ENCODE measurements at places on chromosomes 16 and 17.

DNA sequence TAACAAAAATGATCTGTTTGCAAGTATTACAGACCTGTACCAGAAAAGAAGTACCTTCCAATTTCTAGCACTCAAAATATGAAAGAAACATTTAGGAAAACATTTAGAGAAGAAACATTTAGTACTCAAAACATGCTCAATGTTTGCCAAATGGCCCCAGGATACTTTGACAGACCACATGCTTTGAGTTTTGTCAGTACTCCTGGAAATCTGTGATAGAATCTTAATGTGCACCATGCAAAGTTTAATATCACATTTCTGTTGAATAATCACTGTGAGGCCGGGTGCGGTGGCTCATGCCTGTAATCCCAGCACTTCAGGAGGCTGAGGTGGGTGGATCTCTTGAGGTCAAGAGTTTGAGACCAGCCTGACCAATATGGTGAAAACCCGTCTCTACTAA lies 8.5 kb upstream of the ZC3H7A start:
- DNase-seq: no peak

DNA sequence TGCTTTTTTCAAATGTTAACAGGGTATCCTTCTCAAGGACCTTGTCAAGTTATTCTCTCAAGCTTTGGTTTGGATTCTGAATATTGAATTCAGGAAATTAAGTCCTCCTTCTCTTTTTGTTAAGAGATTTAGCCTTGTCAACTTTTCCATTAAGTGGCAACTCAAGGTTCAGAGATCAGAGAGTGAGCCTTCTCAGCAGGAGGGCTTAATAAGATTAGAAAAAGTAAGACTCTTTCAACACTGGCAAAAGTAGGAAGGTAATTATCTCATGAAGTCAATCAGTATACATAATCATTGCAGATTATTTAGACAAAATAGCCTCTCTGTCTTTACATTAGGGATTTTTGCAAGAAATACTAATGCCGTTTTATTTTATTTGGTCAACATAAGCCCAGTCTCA lies 330.7 kb downstream of the KIF2B start:
- DNase-seq: no peak

DNA sequence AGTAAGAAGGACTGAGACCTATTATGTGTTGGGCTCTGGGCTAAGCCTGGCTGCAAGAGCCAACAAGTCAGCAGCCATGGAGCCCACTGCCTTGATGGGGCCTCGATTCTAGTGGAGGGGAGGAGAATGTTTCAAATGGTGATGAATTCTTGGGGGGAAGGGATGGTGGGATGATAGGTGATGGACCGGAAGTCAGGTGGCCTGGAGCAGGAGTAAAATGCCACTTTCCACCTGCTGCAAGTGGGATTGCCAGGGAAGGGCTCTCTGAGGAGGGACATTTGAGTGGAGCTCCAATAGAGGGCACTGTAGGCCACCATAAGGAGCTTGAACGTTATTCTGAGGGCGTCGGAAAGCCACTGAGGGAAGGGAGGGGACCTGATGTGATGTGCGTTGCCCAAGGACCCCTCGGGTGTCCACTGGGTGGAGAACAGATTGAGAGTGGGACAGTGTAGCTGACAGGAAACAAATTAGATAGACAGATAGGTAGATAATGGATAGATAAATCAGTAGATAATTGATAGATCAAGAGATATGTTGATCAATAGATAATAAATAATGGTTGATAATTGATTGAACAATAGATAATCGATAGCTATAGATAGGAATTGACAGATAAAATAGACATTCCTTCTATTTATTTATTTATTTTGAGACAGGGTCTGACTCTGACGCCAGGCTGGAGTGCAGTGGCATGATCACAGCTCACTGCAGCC lies 18.2 kb upstream of the NXPH3 start:
- DNase-seq: peak; percentile 49

DNA sequence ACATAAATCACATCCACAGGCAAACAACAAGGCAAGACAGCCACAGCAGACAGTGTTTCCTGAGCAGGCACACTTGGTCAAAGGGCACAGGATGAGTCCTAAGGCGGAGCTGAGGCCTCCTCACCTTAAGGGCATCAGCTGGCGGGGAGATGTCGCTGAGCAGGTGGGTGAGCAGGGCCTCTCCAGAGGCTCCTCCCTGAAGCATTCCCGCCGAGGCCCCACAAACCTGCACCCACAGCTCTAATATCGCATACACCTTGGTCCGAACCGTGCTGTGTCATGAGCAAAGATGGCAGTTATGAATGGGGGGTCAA lies 29.3 kb downstream of the PELP1 start:
- no peak for DNase-seq

DNA sequence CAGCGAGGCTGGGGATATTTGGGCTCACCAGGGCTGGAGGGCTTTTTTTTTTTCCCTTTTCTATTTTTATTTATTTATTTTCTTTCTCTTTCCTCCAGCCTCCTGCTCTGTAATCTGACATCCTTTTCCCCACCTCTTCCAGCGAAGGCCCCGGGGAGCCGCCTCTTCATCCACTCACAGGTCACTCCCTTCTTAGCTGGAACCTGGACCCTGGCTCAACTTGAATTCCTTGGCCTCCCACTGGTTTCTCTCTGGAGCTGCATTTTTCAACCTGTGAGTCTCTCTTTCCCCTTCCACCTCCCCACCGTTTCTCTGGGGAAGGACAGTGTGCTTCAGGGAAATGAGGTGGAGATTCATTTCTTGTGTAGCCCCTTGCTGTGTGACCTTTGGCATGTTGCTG lies 82.0 kb downstream of the MRM1 start:
- DNase-seq: no peak

DNA sequence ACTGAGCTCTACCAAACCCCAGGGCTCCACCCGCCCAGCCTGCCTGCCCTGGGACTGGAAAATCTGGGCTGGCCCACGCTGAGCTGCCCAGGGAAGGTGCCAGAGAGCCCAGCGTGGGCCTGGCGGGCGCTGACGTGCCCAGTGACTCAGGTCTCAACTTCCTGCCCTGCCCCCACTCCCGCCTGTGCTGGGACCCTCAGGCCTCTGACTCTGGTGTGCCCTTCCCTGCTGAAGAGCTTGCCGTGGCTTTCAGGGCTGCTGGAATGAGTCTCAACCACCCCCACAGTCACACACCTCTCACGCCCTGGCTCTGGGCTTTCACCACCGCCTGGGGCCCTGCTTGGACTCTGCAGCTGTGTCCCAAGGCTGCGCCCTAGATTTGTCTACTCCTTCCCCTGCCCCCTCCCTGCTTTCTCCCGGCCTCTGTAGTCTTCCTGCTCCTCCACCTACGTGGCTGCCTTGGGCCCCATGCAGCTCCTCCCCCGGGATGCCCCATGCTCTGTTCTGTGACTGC lies 10.4 kb downstream of the LLGL1 start:
- DNase-seq: no peak

- no peak for DNase-seq
Measured at GRCh38 chr16:11392041-11392581, 46.9 kb downstream of the RMI2 start.

DNA sequence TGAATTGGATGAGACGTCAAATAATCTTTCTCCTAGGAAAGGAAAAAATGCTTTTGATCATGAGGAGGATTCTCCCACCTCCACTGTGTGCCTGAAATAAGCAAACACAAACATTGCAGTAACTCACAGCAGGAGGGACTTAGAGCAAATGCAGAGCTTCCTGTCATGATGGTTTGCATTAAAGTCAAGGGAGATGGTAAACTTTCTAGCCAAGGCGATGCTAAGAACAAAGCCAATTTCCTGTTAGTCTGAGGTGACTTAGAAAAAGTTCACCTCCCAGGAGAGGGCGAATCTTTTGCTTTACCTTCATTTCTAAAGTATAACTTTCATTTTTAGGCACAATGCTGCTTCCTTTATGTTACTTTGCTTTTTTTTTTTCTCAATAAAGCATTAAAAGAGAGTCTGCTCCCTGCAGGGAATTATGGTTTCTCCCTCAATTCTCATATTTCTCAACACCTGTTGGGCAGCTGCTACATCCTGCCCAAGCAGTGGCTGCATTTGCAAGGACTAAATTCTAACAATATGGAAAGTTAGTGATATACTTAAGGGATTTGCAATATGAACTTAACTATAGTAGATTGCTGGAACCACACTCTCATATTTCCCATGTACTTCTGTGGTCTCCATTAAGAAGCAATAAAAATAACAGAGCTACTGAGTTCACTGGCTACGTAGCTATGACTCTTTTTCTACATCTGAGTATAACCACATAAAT lies 175.6 kb downstream of the PCTP start:
- no peak for DNase-seq

DNA sequence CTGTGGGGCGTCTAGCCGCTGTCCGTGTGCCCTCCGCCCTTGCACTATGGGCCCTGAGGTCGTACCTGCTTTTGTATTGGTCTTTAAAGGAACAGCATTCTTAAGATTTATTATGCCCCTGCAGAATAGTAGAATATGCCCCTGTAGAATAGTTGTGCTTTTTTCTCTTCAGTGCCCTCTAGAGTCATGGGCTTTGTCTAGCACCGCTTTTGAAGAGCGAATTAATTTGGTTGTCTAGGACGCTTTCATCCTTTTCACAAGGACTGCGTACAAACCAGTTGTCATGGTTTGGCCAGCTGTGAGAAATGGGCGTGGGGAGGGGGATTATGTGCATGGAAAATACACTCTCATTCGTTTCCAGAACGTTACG lies 621 bp downstream of the CEP95 start:
- DNase-seq: peak; percentile 77

DNA sequence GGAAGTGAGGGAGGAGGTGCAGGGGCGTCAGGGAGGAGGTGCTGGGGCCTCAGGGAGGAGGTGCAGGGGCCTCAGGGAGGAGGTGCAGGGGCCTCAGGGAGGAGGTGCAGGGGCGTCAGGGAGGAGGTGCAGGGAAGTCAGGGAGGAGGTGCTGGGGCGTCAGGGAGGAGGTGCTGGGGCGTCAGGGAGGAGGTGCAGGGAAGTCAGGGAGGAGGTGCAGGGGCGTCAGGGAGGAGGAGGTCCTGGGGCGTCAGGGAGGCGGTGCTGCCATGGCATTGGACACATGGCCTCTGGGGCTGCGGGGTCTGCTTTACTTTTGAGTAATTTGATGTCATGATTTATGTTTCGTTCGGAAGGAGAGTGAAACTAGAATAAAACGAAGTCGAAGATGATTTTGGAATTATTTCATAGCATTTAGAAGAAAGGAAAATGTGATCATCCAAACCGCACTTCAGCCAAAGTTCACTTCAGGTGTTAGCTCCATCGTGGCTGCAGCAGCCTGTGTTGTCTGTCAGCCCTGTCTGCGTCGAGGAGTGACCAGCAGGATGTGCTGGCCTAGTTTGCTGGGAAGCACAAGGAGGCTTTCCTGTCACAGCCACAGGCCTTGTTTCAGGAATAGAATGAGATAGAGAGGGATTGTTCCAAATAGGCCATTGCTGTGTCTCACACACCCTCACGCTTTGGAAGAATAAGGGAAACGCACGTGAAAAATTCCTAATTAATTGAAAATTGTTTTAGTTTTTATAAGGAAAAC lies 42.8 kb downstream of the RAB11FIP3 start:
- DNase-seq: no peak
